ENCODE measurements at places on chromosomes 13 and 19.

DNA sequence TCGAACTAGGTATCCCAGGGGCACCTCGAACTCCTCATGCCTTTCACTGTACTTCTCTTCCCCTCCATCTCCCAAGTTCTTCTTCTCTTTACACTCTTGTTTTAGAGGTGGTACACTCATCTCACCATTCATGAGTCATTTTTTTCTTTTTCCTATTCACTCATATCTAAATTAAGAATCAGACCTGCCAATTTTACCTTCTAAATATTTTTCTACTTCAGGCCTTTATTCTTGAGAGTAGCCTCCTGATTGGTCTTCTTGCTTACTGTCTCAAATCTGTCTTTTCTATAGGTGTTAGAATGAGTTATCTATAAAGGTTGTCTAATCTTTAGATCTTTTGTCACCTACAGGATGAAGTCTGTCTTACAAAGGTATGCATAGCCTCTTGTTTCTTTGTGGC lies 20.7 kb downstream of the TDRD3 start:
- DNase-seq: no peak

GRCh38 chr19:27843861-27844260 lies 1369.1 kb downstream of the UQCRFS1 start:
- no peak for DNase-seq

- no peak for DNase-seq
These were observed 145.6 kb upstream of the GJB6 start for GRCh38 chr13:20377720-20378119.

DNA sequence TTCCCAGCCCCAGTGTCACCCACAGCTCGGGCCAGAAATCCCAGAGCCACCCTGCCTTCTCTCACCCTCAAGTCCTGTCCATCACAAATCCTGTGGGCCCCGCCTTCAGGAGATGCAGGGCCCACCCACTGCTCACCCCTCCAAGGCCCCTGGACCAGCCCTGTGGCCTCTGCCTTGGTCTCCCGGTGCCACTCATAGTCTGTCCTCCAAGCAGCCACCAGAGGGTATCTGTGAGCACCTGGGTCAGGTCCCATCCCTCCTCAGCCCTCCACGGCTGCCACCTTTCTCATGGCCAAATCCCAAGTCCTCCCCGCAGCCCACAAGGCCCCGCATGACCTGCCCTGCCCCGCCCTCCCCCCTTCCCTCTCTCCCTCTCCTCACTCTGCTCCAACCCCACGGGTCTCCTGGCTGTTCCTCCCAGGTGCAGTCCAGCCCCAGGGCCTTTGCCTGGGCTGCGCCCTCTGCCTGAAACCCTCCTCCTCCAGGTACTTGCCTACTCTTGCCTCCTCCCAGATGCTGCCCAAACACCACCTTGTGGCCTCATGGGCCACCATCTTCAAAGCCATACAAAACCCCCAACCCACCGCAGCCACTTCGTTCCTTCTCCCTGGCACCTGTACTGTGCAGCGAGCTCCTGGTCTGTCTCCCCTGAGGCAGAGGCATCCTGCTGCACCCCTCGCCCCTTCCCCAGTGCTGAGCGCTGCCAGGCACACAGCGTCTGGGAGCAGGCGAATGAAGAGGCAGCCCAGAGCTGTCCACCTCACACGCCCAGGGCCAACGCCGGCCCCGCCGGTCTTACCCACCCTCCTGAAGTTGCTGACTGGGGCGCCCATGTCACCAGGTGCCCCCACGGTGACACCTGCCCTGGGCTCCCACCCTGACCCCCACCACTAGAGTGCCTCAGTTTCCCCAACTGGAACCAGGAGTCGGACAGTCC lies 13.2 kb upstream of the UQCR11 start:
- peak; percentile 42 for DNase-seq

Data from CD4-positive, CD25-positive, alpha-beta regulatory T cell (primary cell).